Naive thymus-derived CD4-positive, alpha-beta T cell (primary cell): ENCODE measurements at places on chromosomes 12 and 14. TPM values are rescaled to one million over a fixed set of nuclear protein-coding genes. Genes with fewer than 3 reads are reported as not detected.

GRCh38 chr14:23365732-23366425 lies 907 bp upstream of the EFS start:
- no peak for DNase-seq

DNA sequence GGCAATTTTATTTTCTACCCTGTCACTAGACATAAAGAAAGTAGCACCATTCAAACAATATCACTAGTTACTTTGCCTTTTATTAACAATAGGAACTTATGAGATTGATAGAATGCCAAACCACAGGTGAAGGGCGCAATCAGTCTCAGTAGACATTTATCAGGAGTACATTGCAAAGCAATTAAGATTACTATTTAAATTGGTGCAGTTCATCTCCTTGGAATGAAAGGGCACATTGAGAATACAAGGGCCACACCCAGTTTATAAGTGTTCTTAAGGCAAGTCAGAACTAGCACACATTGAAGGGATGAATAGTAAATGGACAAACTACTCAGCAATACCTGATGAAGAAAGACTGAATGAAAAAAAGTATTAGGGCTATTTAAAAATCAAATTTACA lies 601.4 kb downstream of the C12orf50 start:
- DNase-seq: no peak

DNA sequence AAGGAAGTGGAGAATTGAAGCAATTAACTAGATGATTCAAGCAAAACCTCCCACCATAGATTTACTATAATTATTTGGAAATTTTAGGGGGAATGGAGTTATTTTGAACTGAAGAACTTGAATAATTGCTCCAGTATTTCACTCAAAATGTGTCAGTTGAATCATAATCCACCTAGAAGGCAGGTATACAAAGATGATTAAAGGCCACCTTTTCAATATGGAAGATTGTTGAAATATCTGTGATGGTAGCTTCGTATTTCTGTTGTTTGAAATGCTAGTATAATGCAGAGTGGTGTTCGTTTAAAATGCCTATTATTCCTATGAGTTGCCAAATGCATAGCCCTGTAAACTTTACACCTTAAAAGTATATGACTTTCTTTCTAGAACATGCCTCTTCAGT lies 3.1 kb downstream of the HMGA2 start:
- no peak for DNase-seq

GRCh38 chr12:109544955-109545531 lies 28.3 kb downstream of the MMAB start:
- DNase-seq: no peak

GRCh38 chr14:74048281-74048680 lies 29.1 kb downstream of the BBOF1 start:
- DNase-seq: no peak

GRCh38 chr12:116859079-116859478 lies 22.2 kb downstream of the HRK start:
- DNase-seq: no peak

- DNase-seq: no peak
These were observed 1.3 kb downstream of the SDR9C7 start for GRCh38 chr12:56932867-56933266.

DNA sequence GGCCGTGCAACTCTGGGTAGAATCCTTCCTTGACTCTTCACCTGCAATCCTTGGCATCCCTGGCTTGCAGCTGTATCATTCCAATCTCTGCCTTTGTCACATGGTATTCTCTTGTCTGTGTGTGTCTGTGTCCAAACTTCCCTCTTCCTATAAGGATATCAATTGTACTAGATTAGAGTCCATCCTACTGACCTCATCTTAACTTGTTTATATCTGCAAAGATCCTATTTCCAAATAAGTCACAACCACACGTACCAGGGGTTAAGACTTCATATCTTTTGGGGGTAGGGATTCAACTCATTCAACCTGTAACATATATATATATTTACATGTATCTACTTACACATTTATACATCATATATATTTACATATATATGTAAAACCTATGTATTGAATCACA lies 29.6 kb upstream of the RASSF3 start:
- DNase-seq: no peak

DNA sequence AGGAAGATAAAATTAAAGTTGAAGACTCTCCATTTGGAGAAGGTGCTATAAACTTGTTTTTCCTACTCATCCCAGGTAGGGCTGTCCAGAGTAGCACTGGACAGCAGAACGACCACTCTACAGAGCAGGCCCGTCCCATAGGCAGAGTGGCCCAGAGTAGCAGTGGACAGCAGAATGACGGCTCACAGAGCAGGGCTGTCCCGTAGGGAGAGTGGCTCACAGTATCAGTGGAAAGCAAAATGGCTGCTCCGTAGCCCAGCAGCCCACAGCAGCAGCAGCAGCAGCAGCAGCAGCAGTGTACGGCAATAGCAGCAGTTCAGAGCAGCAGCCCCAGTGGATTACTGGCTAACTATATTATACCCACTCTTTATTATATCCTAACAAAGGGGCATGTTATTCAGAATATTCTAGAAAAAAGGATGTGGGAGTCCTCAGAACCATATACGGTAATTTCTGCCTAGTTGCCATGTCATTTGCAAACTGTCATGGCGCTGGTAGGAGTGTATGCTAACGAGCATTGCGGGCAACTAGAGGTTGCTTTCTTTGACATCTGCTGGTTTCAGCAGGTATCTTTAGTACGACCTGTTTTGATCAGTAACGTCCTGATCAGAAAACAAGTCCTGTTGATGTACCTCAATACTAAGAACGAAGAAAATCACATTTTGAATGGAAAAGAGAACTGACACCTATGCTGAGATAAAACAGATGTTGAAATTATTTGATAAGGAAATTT lies 567.3 kb downstream of the SLC16A7 start:
- no peak for DNase-seq

The LALBA gene
- not detected for total RNA-seq

The PEBP1 gene
- 109 and 110 TPM in 2 replicates for total RNA-seq

The SMIM41 gene
- not detected in 2 replicates for total RNA-seq

The PLEK2 gene
- 2.8 TPM for total RNA-seq

The FBLN5 gene
- total RNA-seq: 2.1 and 2.9 TPM in 2 replicates

The SLCO1B1 gene
- total RNA-seq: not detected
